H9 (cell line): ENCODE measurements at places on chromosomes 6 and 20. TPM values are rescaled to one million over a fixed set of nuclear protein-coding genes. Genes with fewer than 3 reads are reported as not detected.

- DNase-seq = no peak
Measured at GRCh38 chr20:51162015-51162414, 139.1 kb upstream of the KCNG1 start.

DNA sequence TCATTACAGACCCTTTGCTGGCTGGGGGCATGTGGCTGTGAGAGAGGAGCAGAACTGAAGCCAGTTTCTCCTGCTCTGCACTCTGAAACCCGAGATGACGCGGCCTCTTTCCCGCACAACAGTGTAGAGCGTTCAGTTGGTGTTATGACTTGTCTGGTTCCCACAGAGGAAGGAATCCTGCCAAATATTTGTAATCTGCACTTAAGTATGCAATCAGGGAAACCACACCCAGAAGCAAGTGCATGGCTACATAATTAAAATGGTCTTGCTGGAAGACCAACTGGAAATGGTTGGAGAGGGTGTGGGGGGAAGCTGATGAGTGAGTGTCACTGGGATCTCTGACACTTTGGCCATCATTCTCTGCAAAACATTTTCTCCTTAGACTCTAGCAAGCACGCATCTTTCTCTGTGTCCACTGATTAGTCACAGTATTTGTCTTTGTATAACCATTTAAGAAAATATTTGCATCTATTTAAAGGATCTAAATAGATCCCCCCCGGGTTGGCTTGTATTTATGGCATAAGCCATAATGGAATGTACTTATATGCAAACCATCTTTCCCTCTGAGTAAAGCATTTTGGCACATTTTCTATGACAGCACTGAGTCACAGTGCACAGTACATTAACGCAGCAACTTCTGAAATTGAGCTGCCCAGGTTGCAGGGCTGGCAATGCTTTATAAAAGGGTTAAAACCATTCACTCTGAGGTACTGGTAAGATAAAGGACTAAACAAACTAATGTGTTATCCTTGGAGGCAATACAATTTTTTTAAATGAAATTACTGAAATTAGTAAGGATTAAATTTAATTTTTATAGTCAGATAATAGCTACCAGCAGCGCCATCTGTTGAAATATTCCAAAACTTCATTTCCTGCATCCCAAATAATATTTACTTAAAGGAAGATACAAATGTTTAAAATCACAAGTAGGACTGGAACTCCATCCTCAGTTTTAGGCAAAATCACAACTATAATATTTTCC lies 76.7 kb downstream of the FOXC1 start:
- no peak for DNase-seq

The SCRT2 gene
- not detected in 2 replicates for total RNA-seq

DNA sequence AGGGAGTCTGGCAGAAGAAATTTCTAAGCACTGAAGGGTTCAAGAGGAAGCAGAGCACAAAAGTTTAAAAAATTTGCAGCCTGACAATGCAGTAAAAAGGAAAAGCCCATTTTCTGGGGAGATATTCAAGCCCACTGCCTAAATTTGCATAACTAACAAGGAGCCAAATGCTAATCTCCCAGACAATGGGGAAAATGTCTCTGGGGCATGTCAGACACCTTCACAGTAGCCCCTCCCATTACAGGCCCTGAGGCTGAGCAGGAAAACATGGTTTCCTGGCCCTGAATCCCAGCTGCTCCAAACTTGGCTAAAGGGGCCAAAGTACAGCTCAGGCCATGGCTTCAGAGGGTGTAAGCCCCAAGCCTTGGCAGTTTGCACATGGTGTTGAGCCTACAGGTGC lies 908.5 kb upstream of the MANEA start:
- DNase-seq = no peak

- DNase-seq = no peak
Measured at GRCh38 chr6:4904461-4905025, 99.3 kb downstream of the RPP40 start.

The SLC24A3 gene
- 0.83 and 1.1 TPM in 2 replicates for total RNA-seq

- DNase-seq = no peak
Measured at GRCh38 chr20:62088258-62089127, 22.8 kb upstream of the TAF4 start.

GRCh38 chr6:1636272-1636825 lies 26.6 kb downstream of the FOXC1 start:
- DNase-seq = no peak

DNA sequence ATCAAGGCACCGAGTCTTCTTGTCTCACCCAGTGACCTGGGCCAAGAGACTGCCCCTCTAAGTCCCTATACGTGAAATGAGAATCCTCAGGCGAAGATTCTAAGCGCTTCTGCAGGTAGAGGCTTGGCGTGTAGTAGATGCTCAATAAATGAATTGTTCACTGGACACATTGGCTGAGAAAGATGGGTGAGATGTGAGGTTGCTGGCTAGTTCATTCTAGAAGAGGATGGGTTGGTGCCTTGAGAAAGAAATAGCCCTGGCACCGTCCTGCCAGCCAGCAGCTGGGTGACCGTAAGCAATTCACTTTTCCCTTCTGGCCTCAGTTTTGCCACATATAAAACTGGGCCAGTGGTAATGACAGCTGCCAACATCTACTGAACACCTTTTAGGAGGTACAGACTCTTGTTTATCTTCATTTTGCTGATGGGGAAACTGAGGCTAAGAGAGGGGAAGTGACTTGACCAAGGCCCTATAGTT lies 1.4 kb downstream of the SRC start:
- no peak for DNase-seq

- no peak for DNase-seq
Measured at GRCh38 chr20:34328928-34329677, 25.9 kb upstream of the AHCY start.

DNA sequence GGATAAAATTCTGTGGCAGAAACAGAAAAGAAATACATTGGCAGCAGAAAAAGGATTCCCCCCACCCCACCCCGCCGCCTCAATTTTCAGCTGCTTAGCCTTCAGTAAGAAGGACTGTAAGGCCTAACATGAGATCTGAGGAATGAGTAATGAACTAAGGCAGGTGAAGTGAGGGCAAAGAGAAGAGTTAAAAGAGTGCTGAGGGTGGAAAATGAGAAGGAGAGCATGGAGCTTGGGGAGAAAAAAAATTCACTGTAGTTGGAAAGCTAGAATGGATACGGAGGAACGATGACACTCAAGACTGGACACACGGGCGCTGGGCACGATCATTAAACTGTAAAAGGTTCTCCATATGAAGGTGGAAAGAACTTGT lies 14.6 kb downstream of the POM121L2 start:
- no peak for DNase-seq

The GNMT gene
- 1.1 TPM in 2 replicates for total RNA-seq

DNA sequence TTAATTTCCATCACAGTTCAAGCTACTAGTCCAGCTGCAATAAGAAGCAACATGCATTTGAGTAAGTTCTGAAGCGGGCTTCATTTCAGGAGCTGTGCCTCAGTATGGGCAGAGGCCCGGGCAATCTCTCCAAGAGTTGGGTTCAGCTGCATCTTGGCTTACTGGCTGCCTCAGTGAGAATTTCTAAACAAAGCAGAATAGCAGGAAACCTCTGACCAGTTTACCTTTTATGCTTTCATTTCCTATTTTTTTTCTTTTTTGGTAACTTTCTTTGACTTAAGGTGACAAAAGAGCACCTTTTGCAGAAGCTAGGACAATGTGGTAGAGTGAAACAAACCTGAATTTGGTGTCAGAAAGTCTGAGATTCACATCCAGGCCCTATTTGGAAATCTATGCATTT lies 51.0 kb upstream of the FBXO30 start:
- DNase-seq = no peak

GRCh38 chr20:7758406-7758805 lies 181.9 kb downstream of the HAO1 start:
- DNase-seq = no peak

- DNase-seq = no peak
Measured at GRCh38 chr6:152008779-152009178, 201.3 kb downstream of the ESR1 start.

The RAD21L1 gene
- not detected in 2 replicates for total RNA-seq

DNA sequence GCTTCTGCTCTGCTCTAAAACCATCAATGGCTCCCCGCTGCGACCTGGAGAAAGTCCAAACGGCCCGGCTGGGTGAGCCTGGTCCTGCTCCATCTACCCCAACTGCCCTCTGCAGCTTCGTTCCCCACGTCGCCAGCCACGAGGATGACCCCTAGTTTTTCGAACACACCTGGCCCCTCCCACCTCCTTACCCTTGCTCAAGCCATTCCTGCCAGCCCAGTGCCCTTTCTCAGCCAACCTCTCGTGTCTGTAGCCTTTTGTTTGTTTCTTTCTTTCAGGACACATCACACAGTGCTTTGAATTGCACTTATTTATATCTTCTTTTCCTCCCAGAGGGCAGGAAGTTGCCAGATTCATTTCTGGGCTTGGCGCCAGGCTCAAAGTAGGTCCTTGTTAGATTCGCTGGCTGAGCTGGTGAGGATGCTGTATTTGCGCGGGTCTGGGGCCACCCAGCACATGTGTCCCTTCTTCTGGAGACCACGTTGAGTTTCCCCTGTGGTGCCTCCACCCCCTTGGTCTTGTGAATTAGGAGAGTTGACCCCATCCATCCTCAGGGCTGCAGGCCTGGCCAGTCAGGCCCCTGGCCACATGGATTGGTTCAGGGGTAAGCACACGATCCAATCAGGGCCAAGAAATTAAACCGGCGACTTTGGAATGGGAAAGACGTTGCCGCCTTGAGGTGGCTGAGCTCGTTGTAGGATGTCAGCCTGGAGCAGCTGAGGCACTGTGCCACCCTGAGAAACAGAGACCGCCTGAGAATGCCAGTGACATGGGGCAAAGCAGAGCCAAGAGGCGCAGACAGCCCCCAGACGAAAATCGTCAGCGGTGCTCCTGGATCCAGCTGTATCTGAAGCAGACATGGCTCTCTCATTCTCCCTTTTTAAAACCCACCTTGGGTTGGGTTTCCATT lies 156.0 kb downstream of the CEBPB start:
- DNase-seq = no peak

GRCh38 chr6:148250975-148251685 lies 91.5 kb upstream of the SASH1 start:
- no peak for DNase-seq

GRCh38 chr6:27978705-27979104 lies 21.7 kb downstream of the OR2B6 start:
- DNase-seq = no peak

DNA sequence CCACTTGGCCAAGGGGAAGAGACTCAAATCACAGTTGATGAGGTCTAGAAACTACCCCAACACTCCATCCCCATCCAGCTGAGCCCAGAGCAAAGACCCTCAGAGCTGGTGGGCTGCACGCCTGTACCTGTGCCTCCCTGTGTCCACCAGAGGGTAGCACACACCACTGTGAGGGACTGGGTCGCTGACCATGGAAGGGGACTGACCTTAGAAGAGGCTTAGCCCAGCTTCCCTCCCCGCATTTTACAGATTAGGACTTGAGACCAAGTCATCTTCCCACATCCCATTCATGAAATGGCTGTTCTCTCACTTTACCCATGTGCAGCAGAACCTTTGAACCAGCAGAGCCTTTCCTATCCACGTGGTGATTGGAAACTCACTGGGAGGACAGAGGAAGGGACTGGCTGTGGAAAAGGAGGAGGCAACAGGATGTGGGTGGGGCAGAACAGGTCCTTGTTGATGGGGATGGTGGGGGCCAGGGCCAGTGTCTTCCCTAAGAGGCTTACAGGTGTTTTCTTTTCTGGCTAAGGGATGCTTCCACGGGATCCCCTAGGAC lies 44.3 kb downstream of the CPXM1 start:
- peak; percentile 79 for DNase-seq

DNA sequence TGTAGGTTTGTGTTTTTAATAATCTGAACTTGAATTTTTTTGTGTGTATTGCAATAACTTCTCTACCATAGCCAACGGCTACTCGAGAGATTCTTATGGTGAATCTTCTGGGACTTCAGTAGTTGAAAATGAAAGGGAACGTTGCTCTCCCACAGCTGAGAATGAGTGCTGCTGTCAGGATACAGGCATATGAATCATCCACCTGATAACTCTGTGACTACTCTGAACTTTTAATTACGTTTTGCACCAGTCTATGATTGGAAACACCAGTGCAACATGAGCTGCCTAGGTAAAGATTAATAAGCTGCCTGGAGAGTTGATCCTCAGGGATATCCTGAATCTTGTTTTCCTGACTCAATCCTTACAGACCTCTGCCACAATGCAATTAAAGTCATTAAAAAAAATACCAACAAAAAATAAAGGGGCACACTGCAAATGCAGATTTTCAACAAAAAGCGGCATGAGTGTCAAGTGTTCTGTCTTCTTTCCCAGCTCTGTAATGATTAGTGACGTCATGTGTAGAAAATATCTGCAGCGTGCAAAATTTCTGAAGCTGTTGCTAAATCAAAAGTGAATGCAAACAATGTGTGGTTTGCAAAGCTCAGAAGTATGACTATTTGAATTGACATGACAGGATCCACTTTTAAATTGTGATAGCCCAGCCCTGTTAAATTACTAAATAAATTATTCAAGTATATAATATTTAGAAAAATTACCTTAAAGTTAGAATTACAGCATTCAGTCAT lies 432.2 kb downstream of the HTR1B start:
- DNase-seq = no peak

GRCh38 chr6:22067122-22067521 lies 229.7 kb downstream of the PRL start:
- no peak for DNase-seq

- no peak for DNase-seq
Measured at GRCh38 chr20:25015986-25016385, 23.4 kb upstream of the APMAP start.

The ENPP5 gene
- total RNA-seq = 4.6 and 5.1 TPM in 2 replicates

The SUMO4 gene
- total RNA-seq = 0.77 and 1.5 TPM in 2 replicates

The TFAP2A gene
- 1.6 and 2.6 TPM in 2 replicates for total RNA-seq

- no peak for DNase-seq
Measured at GRCh38 chr6:110095101-110095500, 84.4 kb downstream of the WASF1 start.

GRCh38 chr6:54335871-54336270 lies 27.6 kb downstream of the TINAG start:
- no peak for DNase-seq

The FAM217A gene
- not detected in 2 replicates for total RNA-seq
